ENCODE measurements at places on chromosomes 11 and 22.

- DNase-seq, result no peak
These were observed 10.5 kb downstream of the KLHL22 start for GRCh38 chr22:20484948-20485683.

DNA sequence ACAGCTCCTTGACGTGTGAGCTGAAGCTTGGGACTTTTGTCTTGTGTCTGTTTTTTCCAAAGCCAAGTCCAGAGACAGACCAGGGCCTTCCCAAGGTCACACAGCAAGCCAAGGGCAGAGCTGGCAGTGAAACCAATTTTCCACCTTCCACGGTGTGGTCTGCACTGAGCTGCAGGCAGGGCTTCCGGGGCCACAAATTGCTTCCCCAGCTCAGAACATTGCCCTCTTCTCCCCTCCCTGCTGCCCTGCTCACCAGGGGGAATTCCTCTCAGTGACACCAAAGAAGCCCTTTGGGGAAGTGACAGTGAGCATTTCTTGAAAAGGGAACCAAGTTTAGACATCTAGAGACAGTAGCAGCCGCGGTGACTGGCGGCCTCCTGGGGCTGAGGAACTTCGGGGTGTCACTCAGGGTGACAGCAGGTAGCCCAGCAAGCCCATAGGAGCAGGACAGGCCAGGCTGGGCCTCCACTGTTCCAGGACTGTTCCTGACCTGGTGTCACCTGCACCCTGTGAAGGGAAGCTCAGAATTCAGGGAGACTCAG is 9.2 kb downstream of the FXYD2 start:
- peak; percentile 79 for DNase-seq

DNA sequence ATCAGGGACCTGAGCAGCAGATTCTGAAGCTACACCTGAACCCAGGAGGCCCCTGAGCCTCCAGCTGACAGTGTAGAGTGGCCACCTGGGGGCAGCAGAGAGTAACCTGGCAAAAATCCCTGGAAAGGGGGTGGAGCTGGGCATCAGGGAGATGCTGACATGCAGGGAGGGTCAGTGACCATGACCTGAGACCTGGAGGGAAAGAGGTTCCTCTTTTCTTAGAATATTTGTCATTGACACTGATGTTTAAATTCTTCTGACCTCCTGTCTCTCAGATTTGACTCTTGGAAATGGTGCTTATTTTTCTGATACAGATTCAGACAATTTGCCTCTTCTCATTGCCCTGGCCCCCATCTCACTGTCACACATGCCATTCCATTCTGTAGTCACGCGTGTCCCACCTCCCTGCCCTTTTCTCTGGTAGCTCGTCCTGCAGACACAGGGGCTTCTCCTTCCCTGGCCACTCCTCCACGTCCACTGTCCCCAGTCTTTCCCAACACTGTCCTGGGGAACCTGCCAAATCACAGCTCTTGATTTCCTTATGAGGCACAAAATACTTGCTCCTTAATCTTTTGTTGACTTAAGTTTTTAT is 117.2 kb upstream of the IGLL5 start:
- peak; percentile 57 for DNase-seq

DNA sequence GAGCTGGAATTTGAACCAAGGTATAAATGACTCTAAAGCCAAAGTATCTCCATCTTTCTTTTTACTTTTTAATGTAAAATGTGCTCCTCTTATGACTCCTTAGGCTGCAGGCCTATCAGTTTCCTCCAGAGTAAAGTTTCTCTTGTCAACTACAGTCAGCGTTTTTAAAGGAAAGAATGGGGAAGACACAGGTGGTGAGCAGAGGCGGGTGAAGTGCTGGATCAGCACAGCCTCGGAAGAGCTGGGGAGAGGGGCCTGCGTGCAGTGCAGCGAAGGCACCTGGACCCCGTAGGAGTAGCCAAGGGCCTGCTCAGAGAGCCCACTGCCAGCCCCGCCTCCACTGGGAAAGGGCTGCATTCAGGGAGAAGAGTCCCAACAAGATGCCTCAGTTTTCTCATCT is 48.8 kb upstream of the ALX4 start:
- DNase-seq, result no peak

DNA sequence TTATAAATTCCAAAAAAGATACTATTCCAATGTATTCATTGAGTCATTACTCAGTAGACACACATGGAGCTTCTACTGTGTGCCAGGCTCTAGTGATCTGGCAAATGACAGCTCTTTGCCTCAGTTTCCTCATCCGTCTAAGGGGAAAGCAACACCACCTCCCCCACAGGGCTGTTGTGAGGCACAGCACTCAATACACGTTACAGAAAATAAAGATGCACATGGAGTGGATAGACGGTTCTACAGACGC is 6.5 kb upstream of the MALAT1 start:
- no peak for DNase-seq

DNA sequence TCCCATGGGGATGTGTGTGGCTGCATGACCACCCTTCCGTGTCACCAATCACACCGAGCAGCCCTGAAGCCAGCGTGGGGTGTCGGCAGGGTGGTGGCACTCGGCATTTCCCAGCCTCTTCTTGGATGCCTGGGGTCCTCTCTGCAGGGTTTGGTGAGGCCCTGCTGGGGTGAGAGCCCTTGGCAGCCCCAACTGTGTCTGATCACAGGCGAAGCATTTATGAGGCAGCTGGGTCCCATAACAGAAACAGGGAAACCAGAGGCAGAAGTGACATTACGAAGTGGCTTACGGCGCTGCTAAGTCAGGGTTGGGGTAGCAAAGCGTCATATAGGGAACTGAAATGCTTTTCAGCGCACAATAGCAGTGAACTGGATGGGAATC is 92.3 kb upstream of the SEPTIN5 start:
- no peak for DNase-seq

GRCh38 chr22:41009222-41009948 is 58.2 kb downstream of the RBX1 start:
- no peak for DNase-seq

GRCh38 chr11:61793829-61794204 is 1.1 kb downstream of the FEN1 start:
- no peak for DNase-seq

GRCh38 chr11:72743321-72744221 is 8.6 kb downstream of the ARAP1 start:
- DNase-seq, result no peak

DNA sequence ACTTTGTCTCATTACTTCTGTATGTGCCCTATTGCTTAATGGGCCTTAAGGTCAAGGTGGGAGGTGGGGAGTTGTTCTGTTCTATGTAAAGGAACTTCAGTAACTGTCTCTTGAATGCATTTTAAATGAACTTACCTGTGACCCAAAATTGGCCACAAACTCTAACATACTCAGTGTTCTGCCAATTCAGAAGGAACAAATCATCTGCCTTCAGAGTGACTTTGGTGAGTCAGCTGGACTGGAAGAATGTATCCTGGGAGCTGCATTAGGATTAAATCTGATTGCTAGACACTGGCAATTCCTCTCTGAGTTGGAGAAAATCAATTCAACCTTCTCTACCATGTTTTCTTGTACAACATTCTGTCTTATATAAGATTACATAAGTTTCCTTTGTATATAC is 1104.8 kb downstream of the DLG2 start:
- no peak for DNase-seq

DNA sequence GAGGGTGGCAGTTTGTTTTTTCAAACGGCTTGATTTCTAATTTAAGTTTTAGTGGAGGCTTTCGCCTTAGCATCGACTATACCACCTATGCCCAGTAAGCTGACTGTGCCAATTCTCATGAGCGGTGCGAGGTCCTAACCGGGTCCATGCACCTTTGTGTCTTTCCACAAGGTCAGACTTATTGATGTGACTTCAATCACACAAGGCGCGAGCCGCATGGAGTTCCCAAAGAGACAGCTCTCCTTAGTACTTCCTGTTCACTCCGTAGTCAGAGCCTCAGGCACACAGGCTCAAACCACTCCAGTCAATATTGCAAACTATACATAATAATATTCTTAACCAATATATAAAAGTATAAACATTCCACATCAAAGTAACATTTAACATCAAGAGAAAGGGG is 18.2 kb downstream of the ST14 start:
- no peak for DNase-seq

All from activated CD4-positive, alpha-beta T cell treated with anti-CD3 and anti-CD28 coated beads, Interleukin-2, Interleukin-6, amounts not matched to agents 100 ng/mL and 50 ng/mL, durations not matched to agents 16 hours and 8 hours (primary cell).